NCI-H2081 treated with DMSO at 0.1 percent for 48 hours (cell line): ENCODE measurements at places on chromosomes 4 and X.

GRCh38 chrX:118519411-118520215 lies 24.0 kb downstream of the DOCK11 start:
- DNase-seq: no peak

- DNase-seq: no peak
Measured at GRCh38 chrX:107454302-107454701, 4.8 kb downstream of the FRMPD3 start.

DNA sequence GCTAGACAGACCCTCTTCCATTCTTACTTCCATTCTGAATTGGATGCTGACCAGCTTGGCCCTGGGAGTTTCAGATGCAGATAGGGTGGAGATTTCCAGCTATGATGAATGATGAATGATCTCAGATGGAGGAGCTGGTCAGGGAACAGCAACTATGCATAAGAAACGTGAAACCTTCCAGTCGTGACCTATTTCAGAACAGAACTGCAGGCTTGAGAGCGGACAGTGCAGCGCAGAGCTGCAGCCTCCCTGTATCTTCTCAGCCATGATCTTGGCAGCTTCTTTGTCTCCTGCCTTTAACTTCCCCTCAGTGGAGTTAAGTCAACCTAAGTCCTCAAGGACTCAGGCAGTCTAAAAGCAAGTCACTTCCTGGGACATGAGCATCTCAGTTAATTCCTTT lies 43.3 kb upstream of the HAND2 start:
- DNase-seq: no peak

DNA sequence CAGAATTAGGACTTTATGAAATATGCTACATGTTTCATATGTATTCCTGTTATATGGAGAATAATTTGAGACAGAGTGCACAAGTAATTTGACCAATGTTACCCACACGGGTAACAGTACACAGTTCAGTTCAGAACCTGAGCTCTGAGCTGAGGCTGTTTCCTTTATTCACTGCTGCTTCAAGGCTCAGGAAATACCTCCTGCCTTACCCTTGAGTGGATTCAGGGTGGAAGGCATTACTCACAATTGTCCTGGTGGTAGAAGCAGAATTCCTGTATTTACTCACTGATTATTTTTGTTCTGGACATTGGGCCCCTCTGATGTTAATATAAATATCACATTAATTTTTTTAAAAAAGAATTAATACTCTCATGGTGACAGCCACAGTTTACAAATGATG lies 73.5 kb upstream of the CAMK2D start:
- no peak for DNase-seq

- DNase-seq: no peak
Measured at GRCh38 chr4:144710526-144710912, 64.6 kb downstream of the HHIP start.

DNA sequence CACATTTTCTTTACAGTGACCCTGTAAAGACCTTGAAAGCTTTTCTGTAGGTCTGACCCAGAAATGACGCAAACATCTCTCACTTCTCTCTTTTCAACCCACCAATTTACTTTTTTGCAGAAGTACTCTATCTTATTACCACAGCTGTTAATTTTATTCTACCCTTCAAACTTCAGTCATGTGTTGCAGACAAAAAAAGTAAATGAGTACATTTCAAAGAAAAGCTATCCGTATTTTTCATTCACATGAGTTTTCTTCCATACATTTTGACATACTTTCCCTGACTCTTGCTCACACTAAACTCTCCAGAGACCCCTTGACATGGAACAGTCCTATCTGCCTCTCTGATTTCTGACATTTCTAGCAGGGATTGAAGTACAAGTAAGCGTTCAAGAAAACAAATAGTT lies 51.7 kb downstream of the SLC7A11 start:
- no peak for DNase-seq

DNA sequence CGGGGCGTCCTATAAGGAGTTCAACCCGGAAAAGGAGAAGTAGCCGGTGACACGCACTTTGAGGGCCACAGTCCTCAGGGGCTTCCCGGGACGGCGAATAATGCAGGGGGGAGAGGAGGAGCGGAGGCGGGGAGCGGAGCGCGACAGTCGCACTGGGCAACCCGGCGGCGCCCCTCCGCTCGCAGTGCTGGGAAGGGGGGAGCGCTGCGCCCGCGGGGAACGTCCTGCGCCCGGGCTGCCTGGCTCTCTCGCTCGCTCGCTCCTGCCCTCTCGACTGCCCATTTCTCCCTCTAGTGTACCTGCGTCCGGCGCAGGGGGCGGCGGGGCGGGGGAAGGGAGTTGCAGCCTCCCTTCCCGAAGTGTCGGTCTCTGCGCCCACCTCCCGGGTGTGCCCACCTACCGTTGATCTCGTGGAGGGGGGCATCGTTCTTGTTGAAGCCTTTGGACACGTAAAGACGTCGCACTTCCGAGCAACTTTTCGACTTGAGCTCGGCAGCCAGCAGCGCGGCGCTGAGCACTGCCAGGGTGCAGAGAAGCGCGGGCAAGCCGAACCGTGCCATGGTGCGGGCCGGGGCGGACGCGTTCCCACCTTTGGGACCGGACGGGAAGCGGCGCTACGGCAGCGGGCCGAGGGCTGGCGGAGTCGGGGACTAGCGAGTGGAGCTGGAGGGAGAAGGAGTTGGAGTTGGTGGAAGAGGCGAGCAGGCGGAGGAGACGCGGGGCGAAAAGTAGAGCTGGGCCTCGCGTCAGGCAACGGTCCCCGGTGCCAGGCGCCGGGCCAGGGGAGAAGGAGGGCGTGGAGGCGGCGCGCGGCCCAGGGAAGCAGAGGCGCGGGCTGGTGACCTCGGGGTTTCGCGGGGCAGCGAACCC lies 648 bp downstream of the GPC4 start:
- DNase-seq: no peak
